Fibroblast of skin of right quadriceps (primary cell): ENCODE measurements at places on chromosomes 6 and 20.

DNA sequence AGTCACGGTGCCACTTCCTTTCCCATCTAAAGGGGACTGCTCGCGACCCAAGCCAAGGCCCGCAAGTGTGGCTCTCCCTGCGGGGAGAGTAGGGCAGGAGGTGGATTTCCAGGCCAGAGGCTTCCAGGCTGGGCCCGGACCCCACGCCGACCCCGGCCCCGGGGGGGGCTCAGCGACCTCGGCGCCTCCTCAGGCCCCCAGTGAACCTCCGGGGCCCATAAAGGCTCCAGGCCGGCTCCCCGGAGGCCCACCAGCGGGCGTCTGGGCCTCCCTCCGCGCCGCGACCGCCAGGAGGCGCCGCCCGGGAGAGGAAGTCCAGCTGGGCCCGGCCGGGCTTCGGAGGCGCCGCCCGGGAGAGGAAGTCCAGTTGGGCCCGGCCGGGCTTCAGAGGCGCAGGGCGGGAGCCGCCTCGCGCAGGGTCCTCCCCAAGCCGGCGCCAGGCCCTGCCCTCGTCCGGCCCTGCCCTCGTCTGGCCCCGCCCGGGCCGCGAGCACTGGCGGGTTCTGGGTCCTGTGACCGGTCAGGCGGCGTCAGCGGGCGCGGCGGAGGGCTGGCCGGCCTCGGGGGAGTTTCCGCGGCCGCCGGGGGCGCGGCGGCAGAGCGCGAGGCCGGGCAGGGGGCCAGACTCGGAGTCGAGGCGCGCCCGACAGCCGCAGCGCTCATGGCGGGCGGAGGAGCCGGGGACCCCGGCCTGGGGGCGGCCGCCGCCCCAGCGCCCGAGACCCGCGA, at the start of gene RAB32:
Gene RAB32, plus strand, starts transcription at position 623 of the 729 bp plus-strand sequence. Its CDS starts 39 bp downstream, at position 662.
- peak; percentile 89 for DNase-seq

DNA sequence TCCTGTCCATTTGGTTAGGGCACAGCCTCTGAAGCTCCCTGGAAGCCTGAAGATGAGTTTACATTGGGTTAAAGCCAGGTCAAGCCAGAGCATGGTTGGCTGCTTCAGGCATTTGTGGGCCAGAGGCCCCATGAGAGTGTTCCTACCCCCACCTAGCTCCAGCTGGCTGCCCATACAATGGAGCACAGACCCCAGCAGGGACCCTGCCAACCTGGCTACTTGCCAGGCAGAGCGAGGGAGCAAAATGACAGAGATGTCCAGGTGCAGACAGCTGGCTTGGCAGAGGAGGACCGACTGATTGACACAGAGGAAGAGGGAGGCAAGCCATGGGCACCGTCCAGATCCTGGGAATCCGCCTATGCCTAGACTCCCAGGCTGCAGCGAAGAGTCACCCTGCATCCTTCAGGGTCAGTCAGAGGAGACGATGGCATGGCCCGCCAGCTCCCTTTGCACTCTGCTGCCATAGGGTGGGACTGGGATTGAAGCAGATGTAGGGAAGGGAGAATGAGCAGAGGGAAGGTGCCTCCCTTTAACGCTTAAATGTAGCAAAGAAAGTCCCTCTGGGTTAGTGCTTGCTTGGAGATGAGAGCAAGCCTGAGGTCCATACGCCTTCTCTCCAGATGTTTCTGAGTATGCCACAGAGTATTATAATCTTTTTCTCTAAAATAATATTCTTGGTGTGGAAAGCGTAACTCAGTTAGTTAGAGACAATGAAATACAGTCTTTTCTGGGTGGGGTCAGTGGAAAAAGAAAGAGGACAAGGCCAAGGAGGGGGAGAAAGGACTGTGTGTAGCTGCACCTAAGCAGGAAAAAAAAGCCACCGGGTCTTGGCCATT, 77.6 kb upstream of the FYN start:
- DNase-seq, result no peak

- DNase-seq, result peak; percentile 72
These were observed 171.4 kb downstream of the DTNBP1 start for GRCh38 chr6:15491255-15491985.

- DNase-seq, result no peak
These were observed 235.0 kb downstream of the GMPR start for GRCh38 chr6:16473184-16473907.

- DNase-seq, result no peak
These were observed 74.6 kb downstream of the GRM4 start for GRCh38 chr6:34071136-34071883.

DNA sequence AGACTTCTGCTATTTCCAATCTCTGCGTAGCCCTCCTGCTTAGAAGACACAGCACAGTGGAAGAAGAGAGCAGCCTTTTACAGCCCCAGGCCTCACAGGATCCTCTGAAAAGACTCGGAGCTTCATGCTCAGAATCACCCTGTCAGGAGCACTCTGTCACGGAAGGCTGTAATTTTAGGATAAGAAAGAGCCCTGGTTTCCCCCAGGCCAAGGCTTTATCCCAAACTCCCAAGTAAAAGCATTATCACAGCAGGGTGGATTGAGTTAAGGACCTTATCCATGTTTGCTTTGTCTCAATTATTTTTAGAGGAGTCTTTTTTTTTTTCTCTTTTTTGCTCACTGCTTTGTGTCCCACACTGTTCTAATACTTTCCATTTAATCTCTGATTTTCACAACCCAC, 39.2 kb downstream of the ANKS1A start:
- no peak for DNase-seq

DNA sequence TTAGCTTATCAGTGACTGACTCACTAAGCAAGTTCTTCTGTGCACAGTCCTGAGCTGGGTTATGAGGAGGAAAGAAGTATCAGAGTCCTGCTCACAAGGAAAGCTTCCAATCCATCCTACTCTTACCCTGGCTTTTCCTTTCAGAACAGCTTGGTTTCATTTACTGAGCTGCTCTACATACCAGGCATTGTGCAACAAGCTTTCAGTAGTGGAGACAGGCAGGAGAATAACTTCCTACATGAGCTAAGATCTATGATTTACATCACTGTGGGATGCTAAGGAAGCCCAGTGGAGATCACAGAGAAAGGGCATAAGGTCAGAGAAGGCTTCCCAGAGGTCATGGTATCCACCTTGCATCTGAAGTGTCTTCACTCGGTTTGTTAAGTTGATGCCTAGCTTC, 144.5 kb downstream of the MAP3K7 start:
- peak; percentile 51 for DNase-seq

DNA sequence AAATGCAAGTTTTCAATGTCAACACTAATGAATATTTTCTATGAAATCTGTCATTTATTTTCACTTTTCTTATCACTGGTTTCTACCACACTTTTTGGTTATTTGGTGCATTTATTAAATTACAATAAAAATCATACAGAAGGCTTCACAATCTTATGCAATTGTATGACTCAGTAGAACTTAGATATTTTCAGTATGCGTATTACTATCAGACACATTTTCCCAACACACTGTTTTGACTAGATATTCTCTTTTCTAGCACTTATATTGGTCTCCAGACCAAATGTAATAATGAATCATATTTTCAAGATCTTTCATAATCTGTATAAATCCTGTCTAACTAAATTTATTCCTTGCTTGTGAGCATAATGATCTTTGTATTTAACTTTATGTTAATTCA, 74.1 kb downstream of the FAM83B start:
- peak; percentile 8 for DNase-seq

DNA sequence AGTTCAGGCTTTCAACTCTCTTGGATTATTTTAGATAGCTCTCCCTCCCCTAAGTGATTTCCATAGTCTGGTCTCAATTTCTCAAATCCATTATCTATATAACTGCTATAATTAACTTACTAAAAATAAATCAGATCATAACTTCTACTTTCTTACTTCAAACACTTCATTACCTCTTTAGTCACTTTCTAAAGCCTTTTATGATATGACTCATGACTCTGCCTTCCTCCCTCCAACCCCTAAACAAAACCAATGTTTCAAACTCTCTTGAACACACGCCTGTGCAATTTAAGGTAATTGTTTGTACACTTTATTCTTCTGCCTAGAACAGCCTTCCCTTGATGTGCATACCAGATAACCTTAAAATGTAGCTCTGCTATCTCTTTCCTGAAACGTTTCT, 100.5 kb downstream of the LMBRD1 start:
- DNase-seq, result peak; percentile 1

- DNase-seq, result peak; percentile 65
These were observed at the start of gene BLTP3A for GRCh38 chr6:34791701-34792604. Gene BLTP3A, plus strand, starts transcription at chr6:34792083. Its CDS starts 168 bp downstream, at chr6:34792251.

DNA sequence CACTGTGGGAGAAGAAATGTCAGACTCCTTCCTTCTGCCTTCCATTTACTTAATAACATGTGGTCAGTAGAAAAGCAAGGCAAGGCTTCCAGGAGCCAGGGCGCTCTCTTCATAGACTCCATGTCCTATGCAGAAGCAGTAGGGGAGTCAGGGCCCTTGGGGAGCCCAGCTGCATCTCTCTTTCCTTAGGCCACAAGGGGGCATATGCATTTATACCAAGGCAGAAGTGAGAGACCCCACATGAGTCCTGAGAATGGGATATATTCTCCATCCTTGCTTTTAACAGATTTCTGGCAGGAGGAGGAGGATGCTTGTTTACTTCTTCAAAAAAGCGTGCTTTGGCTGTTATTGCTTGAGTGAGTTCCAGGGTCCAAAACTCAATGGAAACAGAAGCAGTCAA, 198.5 kb downstream of the HIVEP2 start:
- no peak for DNase-seq

DNA sequence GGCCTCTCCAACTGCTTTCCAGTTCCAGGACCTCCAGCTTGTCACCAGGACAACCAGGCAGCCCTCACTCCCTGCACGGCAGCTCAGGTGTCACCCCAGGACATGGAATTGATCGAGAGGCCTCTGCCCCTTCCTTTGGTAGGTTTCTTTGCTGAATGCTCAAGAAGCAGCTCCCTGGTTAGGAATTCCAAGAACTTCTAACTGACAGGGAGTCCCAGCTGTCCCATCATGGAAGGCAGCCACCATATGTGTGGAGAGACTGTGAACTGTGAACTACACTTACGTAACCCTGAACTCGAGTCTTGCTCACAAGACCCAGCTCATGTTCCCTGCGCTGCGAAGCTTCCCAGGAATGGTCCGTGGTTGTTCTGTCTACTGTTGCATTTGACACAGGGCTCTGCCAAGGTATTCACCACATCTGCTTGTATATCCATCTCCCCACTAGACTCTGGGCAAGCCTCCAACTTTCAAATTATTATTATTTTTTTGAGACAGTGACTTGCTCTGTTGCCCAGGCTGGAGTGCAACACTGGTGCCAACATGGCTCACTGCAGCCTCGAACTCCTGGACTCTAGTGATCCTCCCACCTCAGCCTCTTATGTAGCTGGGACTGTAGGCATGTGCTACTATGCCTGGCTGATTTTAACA, 35.7 kb downstream of the MGME1 start:
- DNase-seq, result peak; percentile 17

GRCh38 chr6:154509421-154510143, 903 bp downstream of the CNKSR3 start:
- DNase-seq, result peak; percentile 18

DNA sequence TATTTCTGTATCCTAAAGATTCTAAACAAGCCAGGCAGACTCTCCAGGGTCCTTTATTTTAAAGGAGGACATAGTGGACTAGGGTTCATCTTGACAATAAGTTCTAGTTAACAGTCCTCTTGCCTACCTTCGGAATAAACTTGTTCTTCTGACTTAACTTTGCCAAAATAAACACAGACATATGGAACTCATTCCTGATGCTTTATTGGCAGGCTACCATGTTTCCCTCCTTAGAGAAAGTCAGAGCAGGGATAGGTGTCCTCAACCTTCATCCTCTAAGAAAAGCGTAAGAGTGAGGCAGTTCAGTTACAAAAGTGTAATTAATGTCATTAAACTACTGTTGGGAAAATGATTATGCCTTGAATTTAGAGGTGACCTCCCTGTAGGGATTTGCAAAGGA, 46.9 kb upstream of the NRSN1 start:
- no peak for DNase-seq

GRCh38 chr6:124131779-124132178, 328.1 kb downstream of the NKAIN2 start:
- DNase-seq, result no peak

DNA sequence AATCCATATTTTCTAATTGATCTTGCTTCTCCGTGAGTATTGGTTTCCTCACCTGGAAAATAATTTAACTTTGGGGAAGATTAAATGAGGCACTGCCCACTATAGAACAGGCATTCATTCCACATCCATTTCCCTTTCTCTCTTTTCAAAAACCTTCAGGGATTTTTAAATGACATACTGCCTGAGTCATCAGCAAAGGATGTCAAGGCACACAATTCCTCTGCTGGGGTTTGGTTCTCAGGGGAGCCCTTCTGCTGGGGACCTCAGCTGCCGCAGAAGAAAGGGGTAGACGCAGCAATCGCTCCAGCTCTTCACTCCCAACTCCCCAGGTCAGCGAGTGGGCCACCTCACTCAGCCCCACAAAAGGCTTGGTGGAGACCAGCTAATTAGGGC, 90.7 kb upstream of the BACH2 start:
- DNase-seq, result no peak

GRCh38 chr20:55667955-55668354, 337.4 kb downstream of the CBLN4 start:
- DNase-seq, result no peak

DNA sequence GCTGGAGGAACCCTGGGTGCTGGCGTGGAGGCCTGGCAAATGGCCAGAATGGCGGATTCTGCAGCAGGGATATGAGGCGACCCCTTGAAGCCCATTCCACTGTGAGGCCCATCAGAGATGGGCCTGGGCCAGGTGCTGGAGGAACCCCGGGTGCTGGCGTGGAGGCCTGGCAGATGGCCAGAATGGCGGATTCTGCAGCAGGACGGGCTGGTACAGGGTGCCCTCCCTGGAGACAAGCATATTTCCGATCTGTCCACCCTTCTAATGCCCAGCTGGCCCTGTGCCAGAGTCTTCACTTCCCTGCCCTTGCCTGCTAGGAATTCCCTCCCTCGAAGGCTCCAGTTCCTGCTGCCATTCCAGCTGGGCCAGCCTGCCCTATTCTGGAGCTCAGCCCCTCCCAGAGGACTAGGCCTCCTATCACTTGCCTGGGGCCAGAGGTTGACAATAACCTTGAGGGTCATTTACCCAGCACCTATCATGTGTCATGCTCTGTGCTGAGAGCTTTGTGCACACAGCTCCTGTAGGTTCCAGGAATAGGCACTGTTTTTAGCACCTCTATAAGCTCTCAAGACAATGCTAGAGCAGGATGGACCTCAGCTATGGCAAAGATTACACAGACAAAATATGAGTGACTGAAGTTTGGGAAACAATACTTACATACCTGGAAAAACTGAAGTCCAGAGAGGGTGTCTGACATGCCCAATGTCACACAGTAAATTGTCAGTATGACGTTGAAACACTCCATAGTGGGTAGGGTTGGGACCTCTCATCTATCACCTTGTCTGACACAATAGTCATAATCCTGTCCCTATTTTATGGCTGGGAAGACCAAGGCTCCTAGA, 21.4 kb downstream of the SUN5 start:
- DNase-seq, result no peak

DNA sequence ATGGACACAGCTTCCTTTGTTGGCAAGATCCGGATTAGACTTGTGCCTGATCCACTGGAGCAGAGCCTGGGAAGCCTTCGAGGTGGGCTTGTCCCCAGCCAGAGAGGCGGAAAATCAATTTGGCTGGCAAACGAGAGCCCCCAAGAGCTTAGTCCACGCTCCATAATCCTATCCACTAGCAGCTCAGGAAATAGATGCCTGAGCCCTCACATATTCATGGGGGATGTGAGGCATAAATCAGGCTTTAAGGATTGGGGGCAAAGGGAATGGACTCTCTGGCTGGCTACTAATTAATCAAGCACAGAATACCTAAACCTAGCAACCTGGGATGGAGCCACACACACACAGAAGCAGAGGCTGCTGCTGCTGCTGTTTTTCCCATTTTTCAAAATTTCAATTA, 137.9 kb downstream of the PKHD1 start:
- DNase-seq, result no peak

GRCh38 chr6:158002951-158003853, 21.5 kb downstream of the SYNJ2 start:
- peak; percentile 70 for DNase-seq
